ENCODE measurements at places on chromosomes 7 and 10.

DNA sequence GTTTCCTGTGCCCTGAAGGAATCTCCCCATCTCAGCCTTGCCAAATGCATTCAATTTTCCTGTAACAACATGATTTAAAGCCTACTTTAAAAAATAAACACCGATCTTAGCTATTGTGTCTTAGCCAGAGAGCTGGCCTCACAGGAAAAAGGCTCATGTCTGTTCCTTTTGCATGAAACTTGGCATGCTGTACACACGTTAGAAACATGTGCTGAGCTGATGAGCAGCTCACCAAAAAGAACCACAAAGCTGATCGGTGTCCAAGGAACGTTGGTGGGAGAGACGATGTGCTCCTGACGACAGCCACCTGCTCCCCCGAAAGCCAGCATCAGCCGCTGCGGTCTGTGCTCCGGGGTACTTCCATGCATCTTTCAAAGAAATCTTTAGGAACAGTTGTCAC lies 135.9 kb downstream of the ADARB2 start:
- no peak for DNase-seq

GRCh38 chr7:79398138-79398749 lies 55.2 kb downstream of the MAGI2 start:
- DNase-seq, result no peak

GRCh38 chr10:92122941-92123450 lies 167.9 kb downstream of the CPEB3 start:
- DNase-seq, result no peak

DNA sequence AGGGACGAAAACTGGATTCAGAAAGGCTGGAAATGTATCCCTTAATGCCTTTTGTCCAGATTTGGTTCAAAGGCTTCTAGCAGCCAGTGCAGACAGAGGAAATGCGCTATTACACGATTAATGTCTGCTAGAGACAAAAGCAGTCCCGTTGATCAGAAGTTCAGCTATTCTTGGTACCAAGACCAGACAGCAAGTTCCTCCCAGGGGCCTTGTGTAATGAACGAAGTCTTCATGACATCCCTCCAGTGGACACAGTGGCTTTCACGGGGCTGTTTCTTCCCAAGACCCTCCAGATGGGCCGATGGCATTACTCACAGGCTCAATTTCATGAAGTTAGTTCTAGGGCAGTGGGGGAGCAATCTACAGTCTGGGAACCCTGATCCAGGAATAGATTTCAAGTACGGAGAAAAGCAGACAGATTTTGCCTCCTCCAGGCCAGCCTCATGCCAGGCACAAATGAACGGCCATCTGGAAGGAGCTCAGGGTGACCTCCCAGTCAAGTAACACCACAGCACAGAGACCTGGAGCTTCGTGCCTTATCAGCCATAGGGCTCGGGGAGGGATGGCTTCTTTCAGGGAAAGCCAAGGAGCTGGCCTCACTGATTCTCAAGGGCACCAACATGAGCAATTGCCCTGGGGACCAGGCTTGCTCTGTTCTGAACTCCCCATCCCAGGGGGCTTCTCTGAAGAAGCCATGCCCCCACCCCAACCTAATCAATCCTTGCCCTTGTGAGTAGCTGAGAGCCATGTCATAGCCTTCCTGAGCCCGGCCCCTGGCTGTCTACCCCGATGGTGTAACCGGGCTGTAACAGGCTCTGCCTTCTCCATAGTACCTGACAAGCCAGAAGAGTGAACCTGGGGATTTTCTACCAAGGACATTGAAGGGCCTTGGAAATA lies 101.1 kb downstream of the PRKAG2 start:
- DNase-seq, result no peak

DNA sequence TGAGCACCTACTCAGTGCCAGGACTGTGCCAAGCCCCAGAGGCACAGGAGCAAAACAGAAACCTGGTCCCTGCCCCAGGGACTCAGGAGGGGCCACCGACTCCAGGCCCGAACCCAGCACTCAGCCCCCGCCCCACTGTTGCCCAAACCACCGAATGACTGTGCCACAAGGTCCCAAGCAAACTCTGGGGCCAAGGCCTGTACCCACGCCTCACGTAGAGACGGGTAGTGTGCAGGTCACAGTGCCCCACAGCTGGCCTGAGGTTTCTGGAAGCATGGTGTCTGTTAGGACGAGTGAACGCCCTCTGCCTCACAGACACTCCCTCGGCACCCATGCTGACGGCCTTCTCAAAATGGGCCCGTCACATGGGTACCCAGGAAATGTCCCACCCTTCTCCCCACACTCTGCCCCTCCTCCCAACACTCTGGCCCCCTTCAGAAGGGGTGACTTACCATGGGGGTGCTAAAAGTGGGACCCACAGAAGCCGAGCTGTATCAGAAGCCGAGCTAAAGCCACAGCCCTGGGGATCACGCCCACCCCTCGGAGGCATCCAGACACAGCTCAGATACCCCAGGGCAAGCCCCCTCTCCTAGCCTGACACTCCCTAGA lies 44.2 kb downstream of the CTBP2 start:
- DNase-seq, result no peak

DNA sequence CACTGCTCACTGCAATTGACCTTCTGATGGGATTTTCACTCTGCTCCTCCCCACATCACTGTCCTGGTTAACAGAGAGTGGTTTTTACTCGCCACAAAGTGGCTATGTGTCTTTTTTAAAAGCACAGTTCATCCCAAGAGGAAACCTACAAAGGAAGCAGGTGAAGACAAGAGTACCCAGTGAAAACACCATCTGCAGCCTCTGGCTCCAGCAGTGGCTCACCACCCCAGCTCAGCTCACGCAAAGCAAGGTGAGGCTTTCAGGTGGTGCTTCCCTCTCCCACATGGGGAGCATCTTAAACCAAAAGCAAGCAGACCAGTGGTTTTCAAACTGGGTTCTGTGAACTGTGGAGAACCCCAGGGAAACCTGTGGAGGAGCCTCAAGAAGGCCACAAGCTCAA lies 14.0 kb downstream of the DLG5 start:
- no peak for DNase-seq

DNA sequence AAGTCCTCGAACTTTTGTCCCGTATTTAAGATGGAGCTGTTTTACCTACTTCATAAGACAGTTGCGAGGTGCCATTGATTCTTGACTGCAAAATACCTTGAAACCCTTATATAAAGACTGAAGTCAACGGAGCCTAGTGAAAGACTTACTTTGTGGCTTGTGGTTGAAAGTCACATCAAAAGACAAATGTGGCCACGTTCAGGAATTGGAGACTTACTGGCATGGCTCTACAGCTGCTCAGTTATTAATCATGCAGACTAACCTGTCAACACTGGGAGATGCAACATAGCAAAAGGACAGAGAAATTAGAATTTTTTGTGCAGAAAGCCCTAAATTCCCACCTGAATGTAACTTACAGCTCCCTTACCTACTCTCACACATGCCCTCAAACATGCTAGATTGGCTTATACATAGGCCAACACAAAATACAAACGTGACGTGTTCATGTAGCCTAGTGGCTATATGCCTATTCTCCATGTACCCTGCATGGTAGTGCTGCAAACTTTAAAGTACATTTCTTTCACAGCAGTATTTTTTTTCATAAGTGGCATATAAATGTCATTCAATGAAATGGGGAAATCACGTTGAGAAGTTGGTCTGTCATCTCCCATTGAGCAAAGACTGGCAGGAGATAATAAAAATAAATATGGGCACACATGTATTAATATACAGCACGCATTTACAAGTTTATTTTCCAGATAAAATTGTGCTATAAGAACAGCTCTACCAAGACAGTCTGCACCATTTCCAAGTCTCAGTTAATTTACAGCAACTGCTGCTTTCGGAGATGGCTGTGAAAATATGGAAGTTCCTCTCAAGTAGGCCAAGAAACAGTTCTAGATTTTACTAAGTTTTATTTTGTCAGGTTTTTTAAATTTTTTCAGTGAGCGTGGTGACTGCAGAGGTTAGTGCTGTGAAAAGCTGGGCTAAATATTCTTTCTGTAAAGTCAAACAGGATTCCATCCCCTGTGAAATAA lies 170.4 kb upstream of the C7orf33 start:
- no peak for DNase-seq

DNA sequence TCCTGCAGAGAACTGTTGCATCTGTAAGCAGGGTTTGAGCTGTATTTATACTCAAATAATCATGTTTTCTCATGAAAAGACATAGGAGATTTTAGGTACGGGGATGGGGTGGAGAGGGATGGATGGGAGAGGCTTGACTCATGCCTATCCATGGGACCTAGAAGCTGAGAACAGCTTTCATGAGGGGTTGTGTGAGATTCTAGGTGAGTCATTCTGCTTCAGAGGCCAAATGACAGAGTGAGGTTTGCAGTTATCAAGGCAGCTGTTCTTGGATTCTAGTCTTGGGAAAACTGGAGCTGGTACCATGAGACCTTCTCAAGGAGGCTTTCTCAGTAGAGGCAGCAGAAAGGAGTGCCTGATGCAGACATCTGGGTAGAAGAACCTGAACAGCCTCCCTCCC lies 746.9 kb downstream of the TYW1 start:
- no peak for DNase-seq

DNA sequence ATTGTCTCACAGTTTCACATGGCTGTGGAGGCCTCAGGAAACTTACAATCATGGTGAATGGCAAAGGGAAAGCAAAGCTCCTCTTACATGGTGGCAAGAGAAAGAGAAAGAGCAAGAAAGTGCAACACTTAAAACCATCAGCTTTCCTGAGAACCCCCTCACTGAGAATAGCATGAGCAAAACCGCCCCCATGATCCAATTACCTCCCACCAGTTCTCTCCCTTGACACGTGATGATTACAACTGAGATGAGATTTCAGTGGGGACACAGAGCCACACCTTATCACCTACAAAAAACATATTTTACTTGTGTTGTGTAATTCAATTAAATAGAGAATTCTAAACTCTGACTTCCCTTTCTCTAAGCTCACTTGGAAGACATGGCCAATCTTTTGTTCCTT lies 80.2 kb downstream of the SEMA3C start:
- no peak for DNase-seq

DNA sequence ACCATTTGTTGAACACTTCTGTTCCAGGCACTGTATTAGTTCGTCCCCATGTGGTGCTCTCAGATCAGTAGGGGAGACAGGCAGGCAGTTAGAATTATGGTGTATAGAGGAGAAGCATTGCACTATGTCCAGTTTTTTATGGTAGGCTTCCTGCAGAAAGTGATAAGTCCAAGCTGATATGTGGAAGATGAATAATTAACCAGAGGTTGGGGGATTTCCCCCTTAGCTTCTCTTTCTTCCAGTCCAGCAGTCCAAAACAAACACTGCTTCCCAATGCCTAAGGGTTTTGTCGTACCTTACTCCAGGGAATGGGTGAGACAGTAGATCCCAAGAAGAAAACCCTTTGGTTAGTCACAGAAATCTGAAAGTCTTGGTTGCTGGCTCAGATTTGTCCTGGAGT lies 19.2 kb downstream of the HIF1AN start:
- no peak for DNase-seq

- peak; percentile 79 for DNase-seq
Observed at GRCh38 chr10:47311932-47312662, 10.2 kb upstream of the GDF2 start.

GRCh38 chr7:158529181-158530096 lies 58.2 kb downstream of the PTPRN2 start:
- DNase-seq, result no peak

- DNase-seq, result no peak
Observed at GRCh38 chr10:3805791-3806461, 20.9 kb upstream of the KLF6 start.

- DNase-seq, result no peak
Observed at GRCh38 chr7:70313271-70313670, 715.0 kb downstream of the AUTS2 start.

GRCh38 chr7:94398841-94399240 lies 4.1 kb downstream of the COL1A2 start:
- DNase-seq, result no peak

- no peak for DNase-seq
Observed at GRCh38 chr10:131075218-131075770, 236.2 kb downstream of the TCERG1L start.

DNA sequence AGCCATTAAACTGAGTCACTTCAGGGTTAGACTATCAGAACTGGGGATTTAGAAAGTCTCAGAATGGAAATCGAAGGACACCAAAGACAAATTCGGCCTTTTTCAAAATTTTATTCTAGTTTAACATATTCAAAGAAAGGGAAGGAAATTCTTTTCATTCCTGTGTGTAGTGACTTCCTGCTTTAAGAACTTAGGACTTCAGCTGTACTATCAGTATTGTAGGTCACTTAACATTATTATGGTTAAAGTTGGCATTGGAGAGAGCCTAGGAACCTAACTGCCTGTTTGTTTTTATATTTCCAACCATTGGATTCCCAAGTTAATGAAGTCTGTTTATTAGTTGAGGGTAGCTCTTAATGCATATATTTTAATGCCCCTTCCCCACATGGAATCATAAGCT lies 63.7 kb downstream of the PTEN start:
- DNase-seq, result no peak

- DNase-seq, result no peak
Observed at GRCh38 chr7:121562259-121562658, 166.2 kb upstream of the FAM3C start.

GRCh38 chr7:154183946-154184345 lies 131.7 kb downstream of the DPP6 start:
- DNase-seq, result no peak

GRCh38 chr7:149330914-149331567 lies 69.0 kb downstream of the ZNF783 start:
- no peak for DNase-seq

- DNase-seq, result no peak
Observed at GRCh38 chr10:101030496-101031127, 317 bp downstream of the PDZD7 start.

DNA sequence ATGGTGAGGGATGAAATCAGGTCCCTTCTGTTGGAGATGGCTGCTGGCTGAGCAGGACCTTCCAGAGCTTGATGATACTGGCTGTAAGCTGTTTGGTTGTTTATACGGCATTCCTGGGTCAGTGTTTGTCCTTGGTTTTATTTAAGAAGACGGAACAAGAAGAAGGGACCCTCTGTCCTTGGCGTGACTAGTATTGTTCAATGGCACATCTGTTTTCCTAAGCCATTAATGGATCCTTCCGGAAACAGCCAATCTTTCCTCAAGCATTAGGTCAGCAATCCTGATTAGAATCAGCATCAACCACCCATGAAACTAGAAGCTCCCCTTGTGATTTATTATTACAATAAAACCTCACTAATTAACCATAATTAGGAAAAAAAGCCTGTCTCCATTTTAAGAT lies 128.7 kb upstream of the KIAA1217 start:
- DNase-seq, result no peak

DNA sequence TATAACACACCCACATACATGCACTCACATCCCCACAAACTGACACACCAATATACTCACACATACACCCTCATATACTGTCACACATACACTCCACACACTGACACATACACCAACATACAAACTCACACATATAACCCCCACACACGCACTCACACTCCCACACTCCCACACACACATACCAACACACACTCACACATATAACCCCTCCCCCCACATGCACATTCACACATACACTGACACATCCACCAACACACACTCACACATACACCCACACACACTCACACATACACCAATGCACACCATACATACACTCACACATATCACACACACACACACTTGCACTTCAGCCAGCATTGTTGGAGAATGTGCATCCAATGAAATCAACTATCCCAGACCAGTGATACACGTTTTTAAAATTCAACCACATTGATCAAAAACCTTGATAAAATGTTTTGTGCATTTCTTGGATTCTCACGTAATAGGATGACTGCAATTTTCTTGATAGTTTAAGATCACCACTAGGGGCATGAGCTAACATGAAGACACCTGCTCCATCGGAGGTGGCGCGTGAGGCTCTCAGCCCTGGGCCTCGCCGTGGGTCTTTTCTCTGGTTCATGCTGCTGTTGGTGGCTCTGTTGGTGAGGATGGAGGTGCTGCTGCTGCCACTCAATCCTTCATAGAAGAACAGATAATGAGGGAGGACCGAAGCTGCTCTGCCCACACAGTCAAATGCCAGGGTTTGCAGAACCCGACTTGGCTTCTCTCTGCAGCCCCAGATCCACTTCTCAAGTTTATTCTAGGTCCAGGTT lies 32.1 kb upstream of the CHST15 start:
- DNase-seq, result peak; percentile 67

Data from HEK293T (cell line).